ENCODE measurements at places on chromosomes 1 and 21.

- no peak for DNase-seq
Observed at GRCh38 chr1:70486676-70487458, 75.8 kb downstream of the CTH start.

DNA sequence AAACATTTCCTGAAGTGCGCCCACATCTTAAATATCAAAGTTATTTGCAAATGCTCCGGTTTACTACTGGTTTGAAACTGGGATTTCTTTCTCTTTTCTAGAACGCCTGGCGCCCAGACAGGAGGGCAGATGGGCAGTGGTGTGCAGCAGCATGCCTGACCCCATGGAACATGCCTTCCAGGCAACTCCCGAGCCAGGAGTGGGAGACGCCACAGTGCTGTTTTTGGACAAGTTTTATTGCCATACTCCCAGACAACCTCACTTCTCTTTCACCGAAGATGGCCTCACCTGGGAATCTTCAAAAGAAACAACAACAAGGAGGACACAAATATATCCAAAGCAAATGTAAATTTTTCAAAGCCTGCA lies 21.5 kb downstream of the UBE2G2 start:
- DNase-seq = no peak

DNA sequence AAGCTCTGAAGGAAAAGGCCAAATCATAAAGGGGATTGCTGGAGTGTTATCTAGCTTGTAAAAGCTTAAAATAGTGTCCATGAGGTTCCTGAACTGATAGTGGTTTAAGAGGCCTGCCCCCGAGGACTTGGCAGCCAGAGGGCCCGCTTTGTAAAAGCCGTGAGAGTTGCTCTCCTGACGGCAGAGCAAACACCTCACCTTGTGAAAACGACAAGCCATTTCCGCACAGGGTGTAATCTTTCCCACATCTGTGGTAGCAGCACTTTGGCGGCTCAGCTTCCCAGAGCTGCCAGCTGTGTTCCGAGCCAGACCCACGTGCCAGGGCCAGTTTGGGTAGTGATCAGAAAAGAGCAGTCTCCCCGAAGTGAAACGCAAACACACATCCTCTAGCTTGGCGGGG lies 37.0 kb downstream of the SERBP1 start:
- DNase-seq = no peak

DNA sequence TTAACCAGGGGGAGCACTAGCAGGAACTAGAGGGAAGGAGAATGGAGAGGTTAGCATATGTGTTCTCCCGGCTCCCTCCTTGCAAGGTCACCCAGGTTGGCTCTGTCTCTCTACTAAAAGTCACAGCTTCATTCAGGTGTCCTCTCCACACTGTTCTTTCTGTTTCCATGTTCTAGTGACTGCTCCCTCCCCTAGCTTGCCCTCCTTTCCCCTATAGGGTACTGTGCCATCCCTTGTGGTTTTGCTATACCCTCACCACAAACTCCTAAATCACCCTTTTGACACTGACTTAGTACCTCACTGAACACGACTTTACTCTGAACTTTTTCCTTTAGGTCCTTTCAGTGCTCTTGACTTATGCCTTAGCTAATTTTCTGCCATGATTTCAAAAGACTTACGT lies 389.3 kb downstream of the ST6GALNAC3 start:
- no peak for DNase-seq

- no peak for DNase-seq
Observed at GRCh38 chr1:196464480-196464941, 143.7 kb downstream of the KCNT2 start.

GRCh38 chr1:109134423-109134822 lies 20.5 kb downstream of the ELAPOR1 start:
- no peak for DNase-seq

GRCh38 chr1:28278763-28279162 lies 19.4 kb downstream of the SESN2 start:
- DNase-seq = no peak

DNA sequence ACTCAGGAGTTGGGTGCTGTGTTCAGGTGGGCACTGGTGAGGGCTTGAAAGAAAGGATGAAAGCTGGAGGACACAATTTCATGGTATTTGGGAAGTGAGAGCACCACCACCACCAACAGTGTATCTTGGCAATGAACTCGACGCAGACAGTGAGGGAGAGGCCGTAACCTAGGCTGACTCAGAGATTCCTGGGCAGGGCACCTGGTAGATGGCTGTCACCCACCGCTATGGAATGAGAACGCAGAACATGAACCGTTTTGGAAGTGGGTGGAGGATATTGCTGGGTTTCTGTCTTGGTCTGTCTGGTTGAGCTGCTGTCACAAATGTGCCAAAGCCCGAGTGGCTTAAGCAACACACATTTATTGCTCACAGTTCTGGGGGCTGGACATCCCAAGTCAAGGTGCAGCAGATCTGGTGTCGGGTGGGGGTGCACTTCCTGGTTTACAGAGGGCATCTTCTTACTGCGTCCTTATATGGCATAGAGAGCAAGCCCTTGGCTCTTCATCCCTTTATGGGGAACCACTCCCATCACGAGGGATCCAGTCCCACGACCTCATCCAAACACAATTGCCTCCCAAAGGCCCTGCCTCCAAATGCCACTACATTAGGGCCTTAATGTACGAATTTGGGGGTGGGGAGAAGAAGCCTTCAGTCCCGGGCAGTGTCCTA lies 246.3 kb downstream of the SIPA1L2 start:
- no peak for DNase-seq

GRCh38 chr1:246199086-246199645 lies 307.9 kb downstream of the SMYD3 start:
- no peak for DNase-seq

Measured in activated naive CD8-positive, alpha-beta T cell treated with anti-CD3 and anti-CD28 coated beads, Interleukin-2, amount 50 U/mL, for 24 hours (primary cell).